Stimulated activated CD4-positive, alpha-beta T cell treated with anti-CD3 and anti-CD28 coated beads, Interleukin-4, amount 100 ng/mL, for 1 hour (primary cell): ENCODE measurements at places on chromosomes 6 and 20.

- DNase-seq = no peak
These were observed 42.6 kb downstream of the DSTN start for GRCh38 chr20:17612287-17612991.

GRCh38 chr6:45783716-45784115 lies 231.9 kb downstream of the CLIC5 start:
- no peak for DNase-seq

GRCh38 chr20:37699202-37699601 lies 5.4 kb downstream of the CTNNBL1 start:
- DNase-seq = no peak

DNA sequence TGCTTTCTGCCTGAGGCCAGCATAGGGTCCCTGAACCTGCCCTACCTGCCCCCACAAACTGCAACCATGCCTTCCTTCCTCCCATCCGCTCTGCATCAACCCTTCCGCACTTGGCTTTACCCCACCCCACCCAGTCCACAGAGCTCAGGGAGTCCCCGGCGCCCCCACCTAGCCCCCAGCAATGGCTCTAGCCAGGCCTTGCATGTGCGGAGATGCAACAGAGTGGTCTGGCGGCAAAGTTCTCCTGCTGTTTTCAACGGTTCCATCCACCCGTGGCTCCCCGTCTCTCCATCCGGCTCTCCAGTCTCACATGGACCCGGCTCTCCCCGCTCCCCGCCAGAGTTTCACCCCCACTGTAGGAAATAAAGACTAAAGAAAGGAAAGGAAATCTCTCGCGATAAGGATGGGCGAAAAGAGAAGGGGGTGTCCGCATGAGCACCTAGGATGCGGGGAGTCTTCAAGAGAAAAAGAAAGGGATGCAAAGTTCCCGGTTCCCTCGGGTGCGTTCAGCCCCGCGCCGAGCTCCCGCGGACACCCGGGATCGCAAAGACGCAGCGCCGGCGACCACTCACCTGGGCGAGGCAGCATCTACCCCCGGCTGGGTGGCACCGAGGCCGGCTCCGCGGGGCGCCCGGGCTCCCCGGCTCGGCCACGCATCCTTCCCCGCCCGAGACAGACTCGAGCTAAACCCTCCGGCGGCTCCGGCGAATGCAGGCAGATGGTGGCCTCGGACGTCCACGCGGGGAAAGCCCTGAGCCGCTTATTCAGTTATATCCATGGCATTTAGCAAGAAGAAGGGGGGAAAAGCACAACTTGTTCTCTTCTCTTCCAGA lies 579 bp downstream of the LRFN2 start:
- DNase-seq = peak; percentile 5

- no peak for DNase-seq
These were observed 202.8 kb downstream of the BTBD9 start for GRCh38 chr6:38436726-38437465.

GRCh38 chr6:62362097-62362496 lies 76.1 kb upstream of the KHDRBS2 start:
- DNase-seq = no peak

GRCh38 chr20:805713-806112 lies 27.8 kb upstream of the FAM110A start:
- no peak for DNase-seq

DNA sequence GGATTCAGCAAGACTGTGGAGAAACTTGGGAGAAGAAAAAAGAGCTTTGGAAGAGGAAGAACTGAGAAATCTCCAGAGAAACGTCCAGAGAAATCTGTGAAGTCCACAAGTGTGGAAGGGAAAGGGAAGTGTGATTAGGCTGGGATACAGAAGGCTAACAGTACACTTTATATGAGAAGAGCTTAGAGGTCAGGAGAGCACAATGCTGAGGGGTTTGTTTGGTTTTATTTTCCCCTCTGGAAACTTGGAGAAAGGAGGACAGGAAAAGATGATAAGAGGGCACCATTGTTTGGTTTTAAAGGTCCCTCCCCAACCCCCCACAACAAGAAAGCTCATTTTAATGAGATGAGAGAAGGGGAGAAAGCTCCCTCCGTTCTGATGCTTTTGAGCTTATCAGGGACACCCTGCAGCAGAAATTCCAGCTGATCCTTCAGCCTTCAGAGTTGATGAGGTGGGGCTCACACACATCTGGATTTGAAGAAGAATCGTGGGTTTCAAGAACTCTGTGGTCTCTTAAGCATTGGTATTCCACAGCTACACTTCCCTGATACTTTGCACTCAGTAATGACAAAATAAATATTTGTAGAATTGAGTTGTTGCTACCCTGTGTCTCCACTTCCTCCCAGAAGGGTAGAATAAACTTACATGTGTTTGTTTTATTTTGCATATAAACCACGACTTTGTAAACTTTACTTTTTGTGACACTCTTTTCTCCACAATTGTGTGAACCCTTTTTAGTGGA lies 1.9 kb downstream of the NT5E start:
- no peak for DNase-seq

DNA sequence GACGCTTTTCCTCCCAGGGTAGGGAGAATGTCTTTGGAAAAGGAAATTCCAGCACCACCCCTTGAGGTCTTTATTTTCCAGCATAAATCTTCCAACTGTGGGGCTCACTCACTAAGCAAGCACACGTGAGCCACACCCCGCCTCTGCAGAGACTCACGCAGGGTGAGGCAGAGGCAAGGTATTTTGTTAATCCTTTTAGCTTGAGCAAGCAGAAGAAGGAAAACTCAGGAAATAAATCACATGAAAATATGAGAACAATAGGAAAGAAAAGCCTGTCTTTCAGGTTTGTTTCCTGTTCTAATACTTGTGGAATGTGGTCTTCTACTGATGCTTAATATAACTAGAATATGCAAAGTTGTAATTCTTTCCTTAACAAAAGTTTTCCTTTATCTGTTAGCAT lies 4.1 kb upstream of the PHACTR2 start:
- no peak for DNase-seq

- DNase-seq = no peak
These were observed 483.9 kb downstream of the RFPL4B start for GRCh38 chr6:112831022-112831421.

DNA sequence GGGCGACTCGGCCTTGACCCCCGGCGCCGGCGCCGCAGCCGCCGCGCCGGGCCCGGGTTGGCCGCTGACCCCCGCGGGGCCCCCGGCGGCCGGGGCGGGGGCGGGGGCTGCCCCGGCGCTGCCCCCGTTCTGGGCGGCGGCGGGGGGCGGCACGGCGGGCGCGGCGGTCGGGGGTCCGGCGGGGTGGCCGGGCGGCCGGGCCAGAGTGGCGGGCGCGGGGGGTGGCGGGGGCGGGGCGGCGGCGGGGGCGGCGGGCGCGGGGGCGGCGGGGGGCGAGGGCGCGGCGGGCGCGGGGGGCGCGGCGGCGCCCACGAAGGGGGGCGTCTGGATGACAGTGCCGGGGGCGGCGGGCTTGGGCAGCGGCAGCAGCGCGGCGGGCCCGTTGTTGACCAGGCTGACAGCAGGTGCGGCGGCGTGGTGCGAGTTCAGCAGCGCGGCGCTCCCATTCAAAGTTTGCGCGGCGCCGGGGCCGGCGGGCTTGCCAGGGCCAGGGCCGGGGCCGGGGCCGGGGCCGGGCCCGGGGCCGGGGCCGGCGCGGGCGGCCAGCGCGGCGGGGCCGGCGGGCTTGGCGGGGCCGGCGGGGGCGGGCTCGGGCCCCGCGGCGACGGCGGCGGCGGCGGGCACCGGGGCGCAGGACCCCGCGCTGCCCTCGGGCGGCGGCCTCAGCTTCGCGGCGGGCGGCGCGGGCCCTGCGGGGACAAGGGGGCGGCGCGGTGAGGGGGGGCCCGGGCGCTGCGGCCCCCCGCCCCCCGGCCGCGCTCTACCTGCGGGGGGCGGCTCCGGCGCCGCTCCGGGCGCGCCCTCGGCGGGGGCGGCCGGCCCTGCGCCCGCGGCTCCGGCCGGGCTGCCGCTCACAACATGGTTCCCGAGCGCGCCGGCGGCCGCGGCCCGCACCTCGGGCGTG lies 659 bp downstream of the TAF4 start:
- DNase-seq = peak; percentile 14

DNA sequence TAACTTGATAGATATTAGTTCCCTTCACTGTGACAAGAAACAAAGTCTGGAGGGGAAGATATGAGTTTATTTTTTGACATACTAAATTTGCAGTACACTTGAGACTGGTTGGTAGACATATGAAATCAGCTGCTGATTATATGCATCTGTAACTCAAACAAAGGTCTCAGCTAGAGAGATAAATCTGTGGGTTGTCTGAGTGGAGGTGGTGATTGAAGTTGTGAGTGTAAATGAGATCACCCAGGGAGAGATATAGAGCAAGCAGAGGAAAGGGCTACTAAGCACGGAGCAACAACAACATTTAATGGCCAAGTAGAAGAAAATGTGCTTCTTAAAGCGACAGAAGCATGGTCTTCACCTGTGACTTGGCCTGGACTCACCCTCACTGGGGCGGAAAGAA lies 173.2 kb upstream of the EYA4 start:
- DNase-seq = no peak

GRCh38 chr6:125314009-125314581 lies 12.3 kb upstream of the HDDC2 start:
- DNase-seq = peak; percentile 31

DNA sequence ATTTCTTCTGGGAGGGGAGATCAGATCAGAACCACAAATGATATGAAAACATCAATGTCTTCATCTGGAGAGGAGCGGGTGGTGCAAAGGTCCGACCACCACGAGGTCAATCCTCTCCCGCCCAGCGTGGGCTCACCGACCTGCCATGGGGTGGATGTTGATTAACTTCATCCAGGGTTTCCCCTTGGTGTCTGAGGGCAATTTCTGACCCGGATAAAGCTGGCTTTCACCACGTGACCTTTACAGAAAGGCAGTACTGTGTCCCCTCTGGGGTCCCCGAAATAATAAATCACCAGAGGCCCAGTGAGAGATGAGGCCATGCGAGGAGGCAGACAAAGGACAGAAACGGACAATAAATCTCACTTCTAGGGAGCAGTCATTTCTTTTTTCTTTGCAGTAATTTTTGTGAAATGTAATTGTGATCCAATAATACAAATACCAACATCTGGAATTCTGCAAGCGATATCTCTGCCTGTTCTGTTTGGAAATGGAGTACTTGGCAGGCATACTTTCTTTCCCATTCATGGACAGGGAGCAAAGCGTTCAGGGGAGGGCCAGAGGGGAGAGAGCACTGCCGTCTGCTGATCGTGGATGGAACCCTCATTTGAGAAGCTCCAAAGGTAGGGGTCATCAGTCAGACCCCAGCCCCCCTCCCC lies 55.1 kb upstream of the APCDD1L start:
- DNase-seq = no peak

DNA sequence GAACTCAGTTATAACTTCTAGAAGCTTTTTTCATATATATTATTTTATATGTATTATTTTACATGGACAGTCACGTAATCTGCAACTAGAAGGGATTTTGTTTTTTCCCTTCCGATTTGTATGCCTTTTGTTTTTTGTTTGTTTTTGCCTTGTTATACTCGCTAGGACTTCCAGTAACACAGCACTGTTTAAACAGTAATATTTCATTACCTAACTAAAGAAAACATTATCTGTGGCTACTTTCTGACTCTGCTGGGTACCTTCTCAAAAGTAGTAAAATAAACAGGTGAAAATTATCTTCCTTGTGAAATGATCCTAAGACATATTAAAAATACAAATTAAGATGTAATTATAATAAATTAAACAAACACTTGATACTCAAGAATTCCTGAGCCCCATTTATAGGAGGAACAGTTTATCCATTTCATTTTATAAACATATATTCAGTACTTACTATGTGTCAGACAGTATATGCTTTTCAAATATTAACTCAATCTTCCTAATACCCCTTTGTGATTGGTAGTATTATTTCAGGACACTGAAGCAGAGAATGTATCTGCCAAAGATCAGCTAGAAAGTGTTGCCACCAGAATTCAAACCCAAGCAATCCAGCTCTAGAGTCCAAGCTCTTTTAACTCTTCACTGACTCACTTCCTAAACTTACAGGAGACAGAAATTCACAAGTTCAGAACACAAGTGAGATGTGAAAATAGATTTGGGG lies 65.3 kb downstream of the MAP3K5 start:
- DNase-seq = no peak

GRCh38 chr6:69398729-69399128 lies 398.1 kb downstream of the LMBRD1 start:
- no peak for DNase-seq

GRCh38 chr6:113690281-113691259 lies 166.6 kb upstream of the MARCKS start:
- no peak for DNase-seq

GRCh38 chr20:35523298-35523888 lies 6.1 kb downstream of the C20orf173 start:
- DNase-seq = peak; percentile 21

DNA sequence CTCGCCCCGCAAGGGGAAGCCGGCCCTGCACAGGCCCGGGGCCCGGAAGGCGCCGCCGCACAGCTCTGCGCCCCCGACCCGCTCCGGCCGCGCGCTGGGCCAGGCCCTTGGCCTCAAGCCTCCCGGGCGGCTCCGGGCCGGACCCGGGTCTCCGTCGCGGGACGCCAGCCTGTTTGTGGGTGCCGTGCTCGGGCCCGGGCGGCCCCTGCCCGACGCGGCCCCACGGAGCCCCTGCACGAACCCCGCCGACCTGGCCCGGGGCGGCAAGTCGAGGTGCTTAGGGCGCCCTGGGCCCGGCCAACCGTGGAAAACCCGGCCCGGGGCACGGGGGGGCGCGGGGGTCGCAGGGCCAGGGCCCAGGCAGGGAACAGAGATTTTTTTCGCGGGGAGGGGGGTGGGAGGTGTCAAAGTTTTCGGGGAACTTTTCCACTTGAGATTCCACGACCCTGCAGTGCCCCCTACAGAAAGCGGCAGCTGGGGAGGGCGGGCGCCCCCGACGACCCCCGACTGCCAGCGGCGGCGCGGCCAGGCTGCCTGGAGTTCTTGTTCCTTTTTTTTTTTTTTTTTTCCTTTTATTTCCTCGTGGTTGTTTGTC lies 805 bp upstream of the STX16 start:
- DNase-seq = peak; percentile 55

DNA sequence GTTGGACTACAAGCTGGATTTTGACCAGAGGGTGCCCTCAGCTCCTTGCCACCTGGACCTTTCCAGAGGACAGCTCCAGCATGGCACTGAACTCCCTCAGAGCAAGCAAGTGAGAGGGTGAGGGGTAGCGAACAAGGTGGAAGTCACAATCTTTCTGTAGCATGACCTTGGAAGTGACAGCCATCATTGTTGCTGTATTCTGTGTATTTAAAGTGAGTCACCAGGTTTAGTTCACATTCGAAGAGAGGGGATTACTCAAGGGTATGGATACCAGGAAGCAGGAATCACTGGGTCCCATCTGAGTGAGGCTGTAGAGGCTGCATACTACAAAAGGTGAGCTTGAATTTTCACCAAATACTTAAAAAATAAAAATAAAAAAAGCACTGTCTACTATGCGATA lies 280.0 kb upstream of the SPTLC3 start:
- DNase-seq = no peak

DNA sequence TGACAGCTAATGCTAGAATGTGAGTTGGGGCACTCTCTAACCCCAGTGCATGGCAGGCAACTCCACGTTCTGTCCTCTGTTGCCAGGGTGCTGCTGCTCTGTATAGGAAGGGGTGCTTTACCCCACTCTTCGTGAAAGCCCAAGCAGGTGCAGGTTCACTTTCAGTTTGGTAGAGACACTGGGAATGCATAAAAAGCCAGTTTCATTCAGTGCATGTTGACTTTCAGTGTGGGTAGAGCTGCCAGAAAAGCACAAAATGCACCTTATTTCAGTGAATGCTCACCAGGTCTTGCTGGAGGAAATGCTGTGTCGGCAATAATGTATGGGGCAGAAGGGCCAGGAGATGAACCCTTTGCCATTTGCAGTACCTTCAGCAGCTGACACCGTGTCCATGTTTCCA lies 62.1 kb upstream of the ADGRB3 start:
- DNase-seq = no peak
